ACHN (cell line): ENCODE measurements at places on chromosomes 4 and X.

DNA sequence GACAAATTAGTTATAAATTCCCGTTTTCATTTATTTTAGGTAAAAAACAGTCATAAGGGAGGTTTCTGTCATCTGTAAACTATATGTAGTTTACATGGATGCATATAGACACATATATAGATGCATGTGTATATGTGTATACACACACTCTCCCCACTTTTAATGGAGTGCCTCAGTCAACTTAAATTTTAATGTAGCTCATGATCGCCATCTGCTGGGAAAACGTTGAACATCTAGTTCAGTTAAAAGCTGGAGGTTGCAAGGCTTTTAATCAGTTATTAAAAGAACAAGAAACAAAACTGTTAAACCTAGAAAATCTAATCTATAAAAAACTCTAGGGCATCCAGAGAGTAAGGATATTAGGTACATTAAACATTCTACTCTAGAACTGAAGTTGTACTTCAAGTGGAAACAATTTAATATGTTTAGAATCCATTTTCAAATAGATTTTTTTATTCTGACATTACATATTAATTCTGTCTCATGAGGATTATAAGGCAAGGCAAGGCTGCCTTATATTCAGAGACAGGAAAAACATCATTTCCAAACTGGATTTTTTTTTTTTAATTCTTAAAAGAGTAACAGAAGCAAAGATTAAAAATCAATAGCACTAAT lies 122.6 kb downstream of the SHISA3 start:
- DNase-seq, result peak; percentile 55

GRCh38 chrX:112761242-112762207 lies 79.1 kb downstream of the AMOT start:
- no peak for DNase-seq

DNA sequence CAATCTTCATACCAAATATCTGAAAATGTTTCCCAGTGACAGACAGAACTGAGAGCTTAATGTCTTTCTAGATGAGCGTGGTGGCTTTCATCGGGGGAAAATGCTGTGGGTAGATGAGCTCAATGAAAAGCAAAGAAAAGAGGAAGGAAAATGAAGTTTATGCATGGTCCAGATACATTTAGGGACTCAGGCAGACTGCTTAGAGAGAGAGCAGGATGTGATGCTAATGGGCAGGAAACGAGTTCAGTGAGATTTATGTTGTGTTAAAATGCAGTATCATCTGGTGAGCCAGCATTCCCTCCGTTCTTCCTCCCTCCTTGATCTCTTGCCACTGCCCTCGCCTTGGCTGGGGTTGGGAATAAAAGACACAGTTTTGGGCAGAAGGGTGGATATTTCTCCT lies 229.2 kb downstream of the GBA3 start:
- no peak for DNase-seq

DNA sequence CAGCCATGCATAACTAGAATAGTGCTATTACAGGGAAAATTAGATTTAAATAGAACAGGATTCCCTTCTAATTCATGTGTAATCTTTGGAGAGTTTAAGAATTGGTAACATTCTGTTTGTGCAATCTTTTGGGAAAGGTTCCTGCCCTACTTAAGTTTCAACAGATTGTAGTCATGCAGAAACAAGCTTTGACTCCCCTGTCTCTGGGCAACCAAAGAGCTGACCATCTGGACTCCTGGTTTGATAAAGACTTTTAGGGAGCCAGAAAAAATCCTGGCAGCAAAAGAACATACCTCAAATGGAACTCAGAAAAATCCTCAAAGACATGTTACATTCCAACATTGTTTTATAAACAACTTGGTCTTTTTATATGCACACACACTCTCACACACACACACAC lies 191.1 kb upstream of the NEIL3 start:
- DNase-seq, result no peak

GRCh38 chrX:154988719-154989118 lies 33.8 kb downstream of the F8 start:
- no peak for DNase-seq

DNA sequence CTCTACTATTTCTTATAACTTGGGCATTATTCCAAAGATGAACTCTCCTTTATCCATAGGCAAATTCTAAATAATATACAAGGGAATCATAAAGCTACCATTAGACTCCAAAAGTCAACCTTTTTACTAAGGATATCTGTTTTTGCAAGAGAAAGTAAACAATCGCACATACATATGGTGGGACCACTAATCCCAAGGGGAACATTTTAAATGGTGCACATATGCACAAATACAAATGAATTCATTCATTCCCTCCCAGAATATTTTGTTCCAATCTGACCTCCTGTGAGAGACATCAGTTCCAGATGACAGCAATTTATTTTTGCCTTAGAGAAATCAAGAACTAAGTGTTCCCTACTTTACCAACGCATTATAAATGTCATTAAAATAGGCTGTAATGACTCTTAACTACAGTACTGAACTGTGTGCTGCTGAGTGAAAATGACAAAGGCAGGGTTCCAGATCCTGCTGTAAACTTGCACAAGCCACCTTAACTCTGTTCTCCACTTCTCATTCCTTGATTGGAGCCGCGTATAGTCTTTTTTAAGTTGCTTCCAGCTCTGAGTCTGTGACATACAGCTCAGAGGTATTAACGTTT lies 2.0 kb downstream of the DHX15 start:
- DNase-seq, result no peak

- no peak for DNase-seq
These were observed 17.0 kb upstream of the GABRA4 start for GRCh38 chr4:47010347-47010911.

DNA sequence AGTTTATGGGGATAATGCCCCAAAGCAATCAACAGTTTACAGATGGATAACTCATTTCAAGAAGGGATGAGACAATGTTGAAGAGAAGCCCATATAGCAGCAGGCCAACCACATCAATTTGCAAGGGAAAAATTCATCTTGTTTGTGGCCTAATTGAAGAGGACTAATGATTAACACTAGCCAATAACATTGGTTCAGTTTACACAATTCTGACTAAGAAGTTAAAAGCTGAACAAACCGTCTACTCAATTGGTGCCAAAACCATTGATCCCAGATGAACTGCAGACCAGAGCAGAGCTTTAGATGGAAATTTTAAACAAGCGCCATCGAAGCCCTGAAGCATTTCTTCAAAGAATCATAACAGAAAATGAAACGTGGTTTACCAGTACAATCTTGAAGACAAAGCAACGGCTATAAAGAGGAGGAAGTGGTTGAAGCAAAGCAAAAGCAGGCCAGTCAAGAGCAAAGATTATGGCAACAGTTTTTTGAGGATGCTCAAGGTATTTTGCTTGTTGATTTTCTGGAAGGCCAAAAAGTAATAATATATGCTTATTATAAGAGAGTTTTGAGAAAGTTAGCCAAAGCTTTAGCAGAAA lies 20.5 kb upstream of the BLTP1 start:
- no peak for DNase-seq

GRCh38 chr4:8150152-8151090 lies 8.2 kb downstream of the ABLIM2 start:
- DNase-seq, result no peak

- DNase-seq, result no peak
These were observed 24.5 kb downstream of the ARHGAP10 start for GRCh38 chr4:147756417-147756816.

GRCh38 chr4:101689220-101689619 lies 101.3 kb upstream of the BANK1 start:
- DNase-seq, result no peak

GRCh38 chr4:173205656-173206055 lies 37.0 kb downstream of the GALNT7 start:
- no peak for DNase-seq

DNA sequence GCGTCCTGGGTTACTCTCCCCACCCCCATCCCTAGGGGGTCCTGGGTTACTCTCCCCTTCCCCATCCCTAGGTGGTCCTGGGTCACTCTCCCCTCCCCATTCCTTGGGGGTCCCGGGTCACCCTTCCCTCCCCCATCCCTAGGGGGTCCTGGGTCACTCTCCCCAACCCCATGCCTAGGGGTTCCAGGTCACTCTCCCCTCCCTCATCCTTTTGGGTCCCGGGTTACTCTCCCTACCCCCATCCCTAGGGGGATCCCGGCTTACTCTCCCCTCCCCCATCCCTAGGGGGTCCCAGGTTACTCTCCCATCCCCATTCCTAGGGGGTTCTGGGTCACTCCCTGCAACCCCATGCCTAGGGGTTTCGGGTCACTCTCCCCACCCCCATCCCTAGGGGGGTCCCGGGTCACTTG lies 1.5 kb downstream of the ASMTL start:
- DNase-seq, result no peak

- no peak for DNase-seq
These were observed 52.1 kb downstream of the KLHL34 start for GRCh38 chrX:21606002-21606401.
